ENCODE measurements at places on chromosomes 3 and 15. TPM values are rescaled to one million over a fixed set of nuclear protein-coding genes. Genes with fewer than 3 reads are reported as not detected.

SMCO1 gene
- total RNA-seq, result not detected

- no peaks in the 10 kb centered on the region for H3K27me3 ChIP-seq
- no peak for DNase-seq
- H3K4me3 ChIP-seq, result no peak overlapping the region
- peaks cover 6% of the 10 kb centered on the region for H3K36me3 ChIP-seq
- peaks cover 36% of the 10 kb centered on the region for H3K4me1 ChIP-seq
Measured at GRCh38 chr15:76576523-76577279, 240.1 kb downstream of the ISL2 start.

HIGD2B gene
- total RNA-seq, result not detected

GRCh38 chr3:156818273-156818651 is 7.9 kb upstream of the LEKR1 start:
- no peak for DNase-seq
- H3K27ac ChIP-seq, result peak overlapping the region; percentile 100
- H3K36me3 ChIP-seq, result no peaks in the 10 kb centered on the region
- peaks cover 59% of the 10 kb centered on the region for H3K4me1 ChIP-seq
- peak overlapping the region; percentile 81 for H3K4me3 ChIP-seq
- H3K27me3 ChIP-seq, result no peaks in the 10 kb centered on the region

DNA sequence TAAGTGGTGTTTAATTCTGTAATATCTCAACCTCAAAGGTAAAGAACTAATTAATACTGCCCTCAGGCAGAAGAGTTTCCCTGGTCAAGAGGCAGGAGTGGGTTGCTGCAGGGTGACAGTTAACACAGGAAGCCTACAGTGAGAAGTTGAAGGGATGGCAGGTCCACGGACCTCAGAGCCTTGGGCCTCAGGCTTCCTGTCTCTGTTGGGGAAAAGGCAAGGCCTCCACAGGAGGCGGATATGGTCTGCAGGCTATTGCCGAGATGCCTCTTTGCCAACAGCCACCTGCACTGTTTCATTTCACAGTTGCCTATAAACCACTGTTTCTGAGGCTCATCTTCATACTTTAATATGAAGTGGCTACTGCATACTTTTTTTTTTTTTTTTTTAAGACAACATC is 33.3 kb upstream of the RPN1 start:
- no peak for DNase-seq
- no peak overlapping the region for H3K4me3 ChIP-seq
- no peak overlapping the region for H3K27ac ChIP-seq
- H3K27me3 ChIP-seq, result no peaks in the 10 kb centered on the region

GRCh38 chr3:69692761-69693160 is 46.5 kb upstream of the MITF start:
- peaks cover 6% of the 10 kb centered on the region for H3K4me1 ChIP-seq
- H3K36me3 ChIP-seq, result no peaks in the 10 kb centered on the region
- DNase-seq, result no peak
- H3K27ac ChIP-seq, result no peak overlapping the region
- H3K27me3 ChIP-seq, result peaks cover 10% of the 10 kb centered on the region

MRAS gene
- total RNA-seq, result 68.4 TPM

DNA sequence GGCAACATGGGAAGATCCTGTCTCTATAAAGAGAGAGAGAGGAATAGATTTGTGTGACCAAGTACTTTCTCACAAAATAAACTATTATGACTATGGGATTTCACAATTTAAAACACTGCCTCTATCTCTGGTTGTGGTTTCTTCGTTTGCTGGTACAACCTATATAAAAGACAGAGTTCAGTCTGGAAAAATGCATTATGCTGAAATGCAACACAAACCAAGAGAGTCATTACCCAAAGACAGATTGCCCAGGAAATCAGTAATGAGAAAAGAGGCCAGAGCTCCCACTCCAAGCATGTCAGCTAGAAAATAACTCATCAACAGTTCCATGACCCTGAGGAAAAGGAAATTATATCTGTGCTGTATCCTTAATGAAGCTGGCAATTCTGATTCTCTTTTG is 23.2 kb downstream of the GPR176 start:
- peaks cover 31% of the 10 kb centered on the region for H3K4me1 ChIP-seq
- peak overlapping the region; percentile 68 for H3K27ac ChIP-seq
- H3K27me3 ChIP-seq, result no peaks in the 10 kb centered on the region
- DNase-seq, result no peak
- peaks cover 1% of the 10 kb centered on the region for H3K36me3 ChIP-seq
- no peak overlapping the region for H3K4me3 ChIP-seq

ARGFX gene
- not detected for total RNA-seq

- H3K4me1 ChIP-seq, result peaks cover 16% of the 10 kb centered on the region
- H3K27ac ChIP-seq, result no peak overlapping the region
- H3K27me3 ChIP-seq, result no peaks in the 10 kb centered on the region
- no peak overlapping the region for H3K4me3 ChIP-seq
- H3K36me3 ChIP-seq, result peaks cover 1% of the 10 kb centered on the region
- DNase-seq, result no peak
Measured at GRCh38 chr3:31819441-31819840, 161.6 kb downstream of the OSBPL10 start.

THRB gene
- 3.1 TPM for total RNA-seq

GRCh38 chr3:39260957-39261356 is 18.9 kb downstream of the CX3CR1 start:
- H3K27ac ChIP-seq, result peak overlapping the region; percentile 75
- H3K27me3 ChIP-seq, result peaks cover 50% of the 10 kb centered on the region
- DNase-seq, result no peak
- H3K4me1 ChIP-seq, result peaks cover 7% of the 10 kb centered on the region
- H3K4me3 ChIP-seq, result no peak overlapping the region
- H3K36me3 ChIP-seq, result no peaks in the 10 kb centered on the region

DNA sequence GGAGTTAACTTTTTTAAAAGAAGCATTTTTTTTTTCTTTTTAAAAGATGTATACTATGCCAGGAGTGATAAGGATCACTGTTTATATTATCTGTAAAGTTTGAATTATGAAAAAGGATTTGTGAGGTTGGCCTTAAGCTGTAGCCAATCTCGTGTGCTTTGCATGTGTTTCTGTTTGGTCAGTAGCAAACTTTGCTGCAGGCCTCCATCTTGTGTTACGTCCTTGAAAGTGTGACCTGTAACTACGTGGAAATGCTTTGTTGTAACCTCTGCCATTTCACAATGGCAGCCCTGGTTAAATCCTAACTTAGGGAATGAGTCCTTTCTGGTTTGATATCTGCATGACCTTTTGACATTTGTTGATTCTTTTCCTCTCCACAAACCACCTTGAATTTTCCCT is 1345.6 kb downstream of the NSUN3 start:
- no peaks in the 10 kb centered on the region for H3K4me1 ChIP-seq
- H3K4me3 ChIP-seq, result no peak overlapping the region
- no peak overlapping the region for H3K27ac ChIP-seq
- DNase-seq, result no peak

DNA sequence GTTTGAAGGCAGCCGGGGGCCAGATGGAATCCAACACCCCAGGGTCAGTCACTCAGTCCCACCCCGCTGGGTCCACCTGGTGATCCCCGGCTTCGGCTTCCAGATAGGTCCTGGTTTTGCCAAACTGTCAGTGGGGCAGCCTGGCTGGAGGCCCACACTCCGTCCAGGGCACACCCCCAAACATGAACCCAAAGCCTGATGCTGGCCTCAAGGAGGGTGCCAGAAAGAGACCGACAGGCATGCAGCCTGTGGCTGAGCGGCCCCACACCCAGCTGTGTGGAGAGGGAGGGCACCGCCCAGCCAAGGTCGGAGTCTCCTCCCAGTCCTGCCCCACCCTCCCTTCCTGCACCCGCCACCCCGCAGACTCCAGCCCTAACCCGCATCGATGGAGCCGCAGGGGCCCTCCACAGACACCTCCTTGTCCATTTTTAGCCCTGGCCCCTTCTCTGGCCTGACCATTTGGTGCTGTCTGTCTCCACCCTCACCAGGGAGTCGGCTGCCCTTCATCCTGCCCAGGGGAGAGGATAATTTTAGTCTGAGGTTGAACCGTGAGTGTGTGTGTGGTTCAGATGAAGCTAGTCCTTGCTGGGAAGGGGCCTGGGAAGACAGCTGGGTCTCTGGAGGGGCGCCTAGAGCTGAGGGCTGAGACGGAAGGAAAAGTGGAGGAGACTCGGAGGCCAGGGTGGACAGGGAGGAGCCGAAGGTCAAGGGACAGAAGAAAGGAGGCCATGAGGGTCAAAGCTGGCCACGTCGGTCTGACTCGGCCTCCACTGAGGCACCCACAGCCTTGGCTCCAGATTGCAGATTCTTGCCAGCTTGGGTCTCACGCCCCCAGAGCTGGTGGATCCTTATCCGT is 23.1 kb downstream of the TNK2 start:
- H3K4me1 ChIP-seq, result peaks cover 30% of the 10 kb centered on the region
- peak overlapping the region; percentile 68 for H3K27ac ChIP-seq
- peaks cover 7% of the 10 kb centered on the region for H3K36me3 ChIP-seq
- H3K27me3 ChIP-seq, result no peaks in the 10 kb centered on the region
- H3K4me3 ChIP-seq, result no peak overlapping the region
- DNase-seq, result peak; percentile 72

GPR62 gene
- 0.19 TPM for total RNA-seq

HSPBAP1 gene
- total RNA-seq, result 4.8 TPM

RHOV gene
- total RNA-seq, result 0.12 TPM

A4GNT gene
- total RNA-seq, result not detected

GRCh38 chr3:7428206-7428718 is 567.3 kb downstream of the GRM7 start:
- H3K4me3 ChIP-seq, result no peak overlapping the region
- H3K27ac ChIP-seq, result no peak overlapping the region
- no peaks in the 10 kb centered on the region for H3K4me1 ChIP-seq
- H3K36me3 ChIP-seq, result no peaks in the 10 kb centered on the region
- H3K27me3 ChIP-seq, result peaks cover 17% of the 10 kb centered on the region

DNA sequence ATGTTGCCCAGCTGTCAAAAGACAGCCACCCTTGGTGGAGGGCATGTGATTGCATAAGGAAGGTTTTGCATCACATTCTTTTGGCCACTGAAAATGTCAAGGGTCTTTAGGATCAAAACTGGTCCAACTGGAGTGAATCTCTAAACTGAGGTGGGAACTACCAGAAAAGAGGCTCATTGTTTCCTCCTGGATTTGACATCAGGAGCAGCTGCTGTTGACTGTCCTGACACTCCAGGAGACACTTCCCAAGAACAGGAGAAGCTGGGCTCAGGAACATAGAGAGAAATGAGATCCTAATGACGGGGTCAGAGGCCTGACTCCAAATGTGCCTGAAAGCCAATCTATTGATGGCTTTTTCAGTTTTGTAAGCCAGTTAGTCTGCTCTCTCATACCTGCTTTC is 105.3 kb upstream of the LRIG1 start:
- H3K4me3 ChIP-seq, result no peak overlapping the region
- no peak for DNase-seq

GPR160 gene
- 0.49 TPM for total RNA-seq

DNA sequence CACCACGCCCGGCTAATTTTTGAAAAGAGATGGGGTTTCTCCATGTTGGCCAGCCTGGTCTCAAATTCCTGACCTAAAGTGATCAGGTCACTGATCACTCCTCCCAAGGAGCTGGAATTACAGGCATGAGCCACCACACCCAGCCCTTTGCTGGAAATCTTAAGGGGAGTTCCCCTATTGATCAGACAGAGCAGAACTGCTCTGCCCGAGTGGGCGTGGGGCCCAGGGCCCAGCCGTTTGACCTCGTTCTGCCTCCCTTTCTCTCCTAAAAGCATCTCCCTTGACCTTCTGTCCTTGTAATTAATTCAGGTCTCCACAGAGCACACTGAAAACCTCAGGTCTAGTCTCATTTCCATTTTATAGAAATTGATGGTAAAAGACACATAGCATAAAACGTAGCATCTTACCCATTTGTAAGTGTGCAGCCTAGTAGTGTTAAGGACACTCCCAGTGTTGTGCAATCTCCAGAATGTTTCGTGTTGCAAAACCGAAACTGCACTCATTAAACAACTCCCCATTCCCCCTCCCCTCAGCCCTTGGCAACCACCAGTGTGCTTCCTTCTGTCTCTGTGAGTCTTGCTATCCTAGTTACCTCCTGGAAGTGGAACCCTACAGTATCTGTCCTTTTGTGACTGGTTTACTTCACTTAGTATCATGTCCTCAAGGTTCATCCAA is 89.3 kb downstream of the SLCO3A1 start:
- peaks cover 4% of the 10 kb centered on the region for H3K4me1 ChIP-seq
- H3K27me3 ChIP-seq, result peaks cover 29% of the 10 kb centered on the region
- H3K4me3 ChIP-seq, result no peak overlapping the region
- no peaks in the 10 kb centered on the region for H3K36me3 ChIP-seq
- H3K27ac ChIP-seq, result no peak overlapping the region
- DNase-seq, result no peak

DNA sequence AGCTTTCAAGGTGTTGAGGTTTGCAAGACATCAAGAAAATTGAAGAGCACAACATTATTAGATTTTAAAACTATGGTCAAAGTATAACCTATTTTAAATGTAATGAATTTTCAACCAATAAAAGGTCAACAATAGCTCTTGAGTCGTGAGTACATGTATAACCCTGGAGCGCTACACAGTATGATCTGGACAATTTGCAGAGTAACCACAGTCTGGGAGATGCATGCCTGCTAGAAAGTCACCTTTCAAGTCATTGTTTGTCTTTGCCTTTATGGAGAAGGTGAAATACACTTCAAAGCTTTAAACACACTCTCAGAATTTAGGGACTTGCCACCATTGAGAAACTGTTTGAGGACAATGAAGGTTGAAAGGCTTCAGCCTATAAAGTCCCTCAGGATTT is 112.6 kb upstream of the ALCAM start:
- H3K36me3 ChIP-seq, result peaks cover 3% of the 10 kb centered on the region
- no peak overlapping the region for H3K4me3 ChIP-seq
- no peaks in the 10 kb centered on the region for H3K27me3 ChIP-seq
- DNase-seq, result no peak

- H3K36me3 ChIP-seq, result no peaks in the 10 kb centered on the region
- H3K4me3 ChIP-seq, result peak overlapping the region; percentile 25
- H3K27me3 ChIP-seq, result no peaks in the 10 kb centered on the region
- no peak for DNase-seq
- peaks cover 27% of the 10 kb centered on the region for H3K4me1 ChIP-seq
Measured at GRCh38 chr3:57694146-57694545, 1.3 kb upstream of the DENND6A start.

DNA sequence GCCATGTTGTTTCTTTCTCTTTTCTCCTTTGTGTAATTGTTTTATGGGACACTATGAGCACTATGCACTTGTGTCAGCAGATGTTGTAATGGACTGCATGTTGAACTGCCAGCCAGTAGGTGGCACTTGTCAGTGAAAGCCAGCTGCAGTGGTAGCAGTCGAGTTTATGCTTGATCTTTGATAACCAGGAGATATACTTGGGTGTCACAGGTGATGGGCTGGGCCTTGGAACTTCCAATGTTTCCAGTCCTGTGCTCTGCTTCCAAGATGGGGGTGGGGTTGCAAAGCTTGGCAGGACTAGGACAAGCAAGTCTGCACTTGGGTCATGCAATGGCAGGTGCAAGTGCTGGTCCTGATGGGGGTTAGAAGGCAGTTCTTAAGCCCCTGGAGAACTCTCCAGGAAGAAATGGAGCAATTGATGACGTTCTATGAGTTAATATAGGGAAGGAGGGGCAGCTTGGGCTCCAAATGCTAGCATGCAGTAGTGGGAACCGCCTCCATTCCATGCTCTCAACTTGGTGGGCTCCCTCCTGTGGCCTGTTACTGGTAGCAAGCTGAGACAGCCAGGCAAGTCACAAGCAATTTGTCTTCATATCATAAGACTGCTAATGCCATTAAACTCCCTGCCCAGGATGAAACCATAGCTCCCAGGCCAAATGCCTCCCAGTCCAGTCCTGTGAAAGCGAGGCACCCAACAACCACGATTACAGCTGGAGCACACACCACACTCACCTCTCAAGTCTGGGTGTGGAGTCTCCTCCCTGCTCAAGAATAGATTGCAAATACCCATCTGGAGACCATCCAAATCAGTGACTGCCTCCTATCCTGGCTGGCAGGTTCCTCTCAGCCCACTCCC is 287.2 kb downstream of the CGGBP1 start:
- peaks cover 21% of the 10 kb centered on the region for H3K27me3 ChIP-seq
- H3K27ac ChIP-seq, result no peak overlapping the region
- no peak overlapping the region for H3K4me3 ChIP-seq
- DNase-seq, result no peak
- no peaks in the 10 kb centered on the region for H3K4me1 ChIP-seq
